ENCODE measurements at places on chromosomes 5 and 9. TPM values are rescaled to one million over a fixed set of nuclear protein-coding genes. Genes with fewer than 3 reads are reported as not detected.

TNFSF15 gene
- total RNA-seq = 0.21 TPM

PCDHB2 gene
- 1.4 TPM for total RNA-seq

MYOT gene
- total RNA-seq = not detected

NOXA1 gene
- 2.2 TPM for total RNA-seq

AK8 gene
- total RNA-seq = 0.48 TPM
